Testis (tissue), 5 donors: ENCODE measurements at places on chromosomes 5 and 9.

DNA sequence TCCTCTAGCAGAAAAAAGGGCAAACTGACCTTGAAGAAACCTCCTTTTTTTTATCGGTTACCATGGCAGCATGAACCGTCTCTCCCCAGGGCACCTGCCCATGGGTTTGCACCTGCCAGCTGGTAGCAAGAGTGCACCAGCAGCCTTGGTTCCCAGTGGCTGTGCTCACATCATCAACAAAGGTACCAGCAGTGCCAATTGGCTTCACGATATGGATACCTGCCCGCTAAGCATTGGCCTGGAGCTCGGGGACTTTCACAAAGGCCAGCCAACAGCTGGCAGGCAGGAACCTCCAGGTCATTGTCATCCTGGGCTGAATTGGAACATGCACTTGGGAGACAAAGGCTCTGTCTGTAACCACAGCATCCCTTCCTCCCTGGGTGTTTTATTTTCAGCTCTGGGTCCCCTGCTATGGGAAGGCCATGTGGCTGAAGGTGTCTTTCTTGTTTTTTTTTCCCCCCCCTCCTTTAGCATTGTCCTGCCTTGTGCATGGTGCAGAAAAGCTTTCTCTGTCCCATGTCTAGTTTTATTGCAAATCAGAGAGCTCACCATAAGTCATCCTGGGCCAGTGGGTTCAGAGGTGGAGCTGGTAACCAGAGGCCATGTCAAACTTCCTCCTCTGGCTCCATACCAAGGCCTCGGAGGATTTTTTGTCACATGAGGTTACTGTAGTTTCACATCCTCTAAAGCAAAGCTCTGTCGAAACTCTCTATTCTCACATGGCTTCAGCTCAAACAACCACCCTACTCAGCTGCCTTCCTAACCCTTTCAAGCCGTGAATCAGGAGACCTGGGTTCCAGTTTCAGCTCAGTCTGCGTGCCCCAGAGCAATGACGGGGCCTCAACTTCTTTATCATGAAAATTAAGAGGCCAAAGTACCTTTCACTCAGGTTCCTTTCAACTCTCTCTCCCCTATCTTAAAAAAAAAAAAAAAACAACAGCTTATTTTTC, 145.5 kb upstream of the MAP3K1 start:
- no peak for DNase-seq

DNA sequence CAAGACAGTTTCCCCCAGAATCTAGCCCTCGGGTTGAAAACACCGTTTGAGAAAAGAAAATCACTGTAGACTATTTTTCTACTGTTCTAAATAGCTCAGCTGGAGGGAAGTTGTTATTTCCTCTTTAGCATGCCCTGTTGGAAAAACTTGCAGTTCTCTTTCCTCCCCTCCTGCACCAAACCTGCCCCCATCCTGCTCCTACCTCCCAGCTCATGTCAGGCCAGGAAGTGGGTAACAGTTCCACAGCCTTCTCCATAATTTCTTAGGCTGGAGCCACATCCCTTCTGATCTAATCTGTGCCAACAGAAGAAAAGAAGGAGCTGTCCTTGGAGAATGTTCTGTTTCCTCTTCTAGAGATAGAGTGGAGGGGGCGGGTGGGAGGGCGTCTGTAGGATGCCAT, 437.7 kb downstream of the SPOCK1 start:
- DNase-seq: no peak

GRCh38 chr5:73378070-73378469, 70.5 kb downstream of the FOXD1 start:
- no peak for DNase-seq

GRCh38 chr9:136791516-136792276, 552 bp downstream of the TMEM141 start:
- DNase-seq: peak; percentile 69

DNA sequence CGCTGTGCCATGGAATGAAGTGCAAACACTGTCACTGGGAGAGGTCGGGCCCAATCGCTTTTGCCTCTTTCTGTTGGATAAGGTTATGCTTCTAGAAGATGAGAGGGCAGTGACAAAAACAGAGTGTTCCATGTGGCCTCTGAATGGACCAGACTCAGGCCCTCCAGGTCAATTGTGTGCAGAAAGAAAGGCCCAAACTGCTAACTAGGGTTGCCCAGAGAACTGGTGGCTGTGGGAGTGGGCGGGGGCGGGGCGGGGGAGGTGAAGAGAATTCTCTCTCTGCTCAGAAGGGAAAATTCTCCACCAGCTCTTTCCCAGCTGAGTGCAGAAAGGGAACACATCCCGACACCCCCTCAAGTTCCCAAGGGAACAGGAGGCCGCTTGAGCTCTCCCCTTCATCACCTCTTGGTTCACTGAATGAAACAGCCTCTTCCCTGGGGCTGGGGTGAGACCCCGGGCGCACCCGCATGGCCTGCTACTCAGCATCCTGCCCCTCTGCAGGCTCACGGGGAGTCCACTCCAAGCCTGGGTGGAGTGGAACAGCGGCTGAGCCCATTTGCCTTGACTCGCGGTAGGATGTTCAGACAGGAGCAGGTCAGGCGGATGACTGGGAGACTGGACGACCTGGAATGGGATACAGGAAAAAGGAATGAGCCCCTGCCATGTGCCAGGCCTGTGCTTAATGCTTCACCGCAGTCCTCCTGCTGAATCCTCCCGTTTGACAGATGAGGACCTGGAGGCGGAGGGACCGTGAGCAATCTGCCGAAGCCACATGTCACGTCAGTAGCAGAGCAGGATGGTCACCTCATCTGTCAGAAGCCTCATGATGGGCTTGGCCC, 93.8 kb upstream of the FANCC start:
- DNase-seq: no peak

GRCh38 chr5:138275379-138275782, 960 bp upstream of the GFRA3 start:
- no peak for DNase-seq

DNA sequence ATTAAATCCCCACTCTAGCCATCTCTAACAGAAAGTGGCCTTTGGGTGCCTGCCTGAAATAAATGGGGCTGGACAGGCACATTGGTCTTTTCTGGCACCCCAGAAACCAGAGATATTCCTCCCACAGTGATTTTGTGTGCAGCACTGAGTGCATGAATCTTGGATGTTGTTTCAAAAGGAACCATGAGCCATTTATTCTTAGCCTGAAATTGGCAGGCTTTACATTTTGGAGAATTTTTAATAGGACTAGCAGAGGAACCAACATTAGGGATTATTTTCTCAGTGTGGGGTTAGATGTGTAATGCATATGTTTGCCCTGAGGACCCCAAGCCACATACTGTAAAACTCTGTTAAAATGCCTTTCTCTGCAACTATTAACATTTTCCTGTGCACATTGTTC, 451.3 kb downstream of the NFIB start:
- no peak for DNase-seq

DNA sequence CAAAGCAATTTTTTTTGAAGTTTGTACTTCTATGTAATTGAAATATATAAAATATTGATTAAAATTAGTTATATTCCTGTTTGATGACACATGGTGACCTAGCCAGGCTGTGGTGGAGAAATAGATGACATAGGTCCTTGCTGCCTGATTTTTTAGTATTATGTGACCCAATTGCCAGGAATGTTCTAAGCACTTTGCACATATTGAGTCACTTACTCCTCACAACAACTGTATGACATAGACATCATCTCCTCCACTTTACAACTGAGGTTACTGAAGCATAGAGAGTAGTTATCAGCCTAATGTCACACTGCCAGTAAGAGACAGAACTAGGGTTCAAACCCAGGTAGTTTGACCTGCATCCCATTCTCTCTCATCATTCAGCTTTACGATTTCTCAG, 26.2 kb upstream of the SNX18 start:
- no peak for DNase-seq

DNA sequence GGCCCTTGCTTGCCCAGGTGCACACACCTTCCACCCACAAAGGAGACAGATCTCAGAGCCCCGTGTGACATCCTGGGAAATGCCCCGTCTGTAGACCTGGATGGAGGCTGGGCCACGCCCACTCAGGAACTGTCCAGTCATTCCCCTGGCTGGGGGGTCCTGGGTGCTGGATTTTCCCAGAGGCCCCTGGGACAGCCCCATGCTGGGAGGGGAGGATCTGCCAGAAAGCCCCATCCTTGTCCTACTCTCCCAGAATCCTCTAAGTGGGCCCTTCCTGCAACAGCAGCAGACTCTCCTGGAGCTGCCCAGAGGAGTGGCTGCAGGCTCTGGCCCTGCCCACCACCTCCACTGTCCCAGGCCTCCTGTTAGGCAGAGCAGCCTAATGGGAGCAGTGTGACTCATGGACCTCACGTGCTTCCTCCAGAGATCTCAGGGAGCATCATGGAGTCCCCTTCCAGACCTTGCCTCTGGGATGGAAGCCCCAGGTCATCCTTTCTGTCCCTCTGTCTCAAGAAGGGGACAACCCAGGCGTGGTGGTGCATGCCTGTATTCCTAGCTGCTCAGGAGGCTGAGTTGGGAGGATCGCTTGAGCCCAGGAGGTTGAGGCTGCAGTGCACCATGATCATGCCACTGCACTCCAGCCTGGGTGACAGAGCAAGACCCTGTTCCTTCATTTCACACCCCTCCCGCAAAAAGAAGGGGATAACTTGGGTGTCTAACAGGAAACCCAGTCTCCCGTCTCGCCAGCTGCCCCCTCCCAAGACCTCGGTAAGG, 51.7 kb downstream of the JADE2 start:
- no peak for DNase-seq

GRCh38 chr5:16169550-16169949, 10.0 kb downstream of the MARCHF11 start:
- DNase-seq: no peak

DNA sequence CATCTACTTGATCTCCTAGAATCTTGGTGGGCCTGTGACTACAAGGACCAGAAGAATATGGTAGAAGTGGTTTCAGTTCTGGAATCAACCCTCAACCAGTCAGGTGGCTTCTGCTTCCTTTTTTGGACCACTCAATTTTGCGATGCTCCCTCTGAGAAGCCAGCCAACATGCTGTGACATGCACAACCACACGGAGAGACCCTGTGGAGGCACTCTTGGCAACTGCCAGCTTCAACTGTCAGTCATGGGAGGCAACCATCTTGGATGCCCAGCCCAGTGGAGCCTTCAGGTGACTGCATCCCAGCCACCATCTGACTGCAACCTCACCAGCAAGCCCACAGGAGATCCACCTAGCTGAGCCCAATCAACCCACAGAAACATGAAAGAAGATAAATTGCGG, 137.3 kb downstream of the FAM114A2 start:
- DNase-seq: no peak

- DNase-seq: no peak
Observed at GRCh38 chr5:154620411-154620810, 134.8 kb upstream of the LARP1 start.
